ENCODE measurements at places on chromosomes 7 and 10.

GRCh38 chr7:15461576-15461975 lies 100.2 kb downstream of the AGMO start:
- DNase-seq, result peak; percentile 97

- DNase-seq, result no peak
Measured at GRCh38 chr10:100894033-100894432, 18.7 kb upstream of the SLF2 start.

DNA sequence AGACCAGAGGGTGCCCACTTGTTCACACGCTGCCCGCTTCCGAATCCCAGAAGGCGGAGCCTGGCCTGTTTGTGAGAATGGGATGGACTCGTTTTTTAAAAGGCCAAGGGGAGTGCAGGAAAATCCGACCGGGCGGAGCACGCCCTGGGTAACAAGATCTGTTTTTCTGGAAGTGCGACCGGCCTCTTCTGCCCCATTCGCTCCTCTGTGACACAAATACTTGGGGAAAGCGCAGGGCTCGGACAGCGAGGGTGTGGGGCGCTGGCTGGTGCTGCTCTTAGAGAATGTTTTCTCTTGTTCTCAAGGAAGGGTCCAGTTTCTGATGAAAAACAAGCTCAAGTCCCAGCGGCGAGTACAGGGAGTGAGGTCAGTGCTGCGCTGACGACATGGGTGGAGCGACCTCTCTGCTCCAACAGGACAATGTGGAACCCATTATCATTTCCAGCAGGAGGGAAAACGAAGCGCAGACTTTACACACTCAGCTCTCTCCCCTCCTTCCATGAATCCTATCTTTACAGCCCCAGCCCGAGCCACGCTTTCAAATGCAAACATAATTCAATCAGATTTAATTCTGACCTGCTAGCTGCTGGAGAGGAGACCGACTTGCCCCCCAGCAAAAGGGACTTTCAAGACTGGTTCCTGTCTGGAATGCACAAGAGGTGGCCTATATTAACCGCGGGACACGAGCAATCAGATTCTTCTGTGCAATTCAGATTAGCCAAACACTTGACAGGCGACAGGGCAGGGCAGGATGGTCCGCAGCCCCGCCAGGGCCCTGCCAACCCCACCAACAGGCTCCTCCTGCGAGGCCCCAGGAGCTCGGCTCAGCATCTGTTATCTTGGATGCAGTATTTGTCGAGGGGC lies 1.1 kb downstream of the RADIL start:
- peak; percentile 25 for DNase-seq

GRCh38 chr7:99244939-99245338 lies 27.7 kb upstream of the MYH16 start:
- no peak for DNase-seq

DNA sequence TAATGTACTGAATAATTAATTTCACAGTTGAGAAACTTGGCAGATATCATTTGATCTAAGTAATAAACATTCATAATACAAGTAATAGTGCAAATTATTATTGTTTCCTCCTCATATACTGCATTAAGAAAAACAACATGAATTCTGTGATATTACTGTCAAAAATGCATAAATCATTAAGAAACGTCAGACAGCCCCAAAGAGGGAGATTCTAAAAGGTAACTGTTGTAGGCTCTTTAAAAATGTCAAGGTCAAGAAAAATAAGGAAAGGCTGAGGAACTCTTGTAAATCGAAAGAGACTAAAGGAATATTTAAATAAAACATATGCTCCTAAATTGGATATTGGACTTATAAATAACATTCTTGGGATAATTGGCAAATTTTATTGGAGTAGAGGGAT lies 67.9 kb downstream of the CABCOCO1 start:
- DNase-seq, result no peak

- no peak for DNase-seq
Measured at GRCh38 chr7:141455723-141456122, 95.5 kb upstream of the AGK start.

GRCh38 chr7:134903073-134903790 lies 83.1 kb upstream of the AGBL3 start:
- no peak for DNase-seq

GRCh38 chr10:94545391-94546048 lies at the start of gene HELLS:
HELLS (plus strand) TSS chr10:94545788; CDS start chr10:94545922, 134 bp downstream.
- peak; percentile 78 for DNase-seq

- peak; percentile 63 for DNase-seq
Measured at GRCh38 chr7:30348083-30348560, 63.7 kb downstream of the ZNRF2 start.

- DNase-seq, result no peak
Measured at GRCh38 chr7:76328389-76328788, 25.9 kb downstream of the HSPB1 start.

GRCh38 chr10:121240556-121240955 lies 357.7 kb downstream of the FGFR2 start:
- no peak for DNase-seq

GRCh38 chr10:61456095-61456789 lies 3.1 kb upstream of the TMEM26 start:
- DNase-seq, result no peak

GRCh38 chr10:31622978-31623377 lies 304.0 kb downstream of the ZEB1 start:
- peak; percentile 96 for DNase-seq

GRCh38 chr7:8592167-8592566 lies 158.8 kb downstream of the NXPH1 start:
- DNase-seq, result no peak

GRCh38 chr7:36315309-36315944 lies 74.2 kb upstream of the ANLN start:
- no peak for DNase-seq

DNA sequence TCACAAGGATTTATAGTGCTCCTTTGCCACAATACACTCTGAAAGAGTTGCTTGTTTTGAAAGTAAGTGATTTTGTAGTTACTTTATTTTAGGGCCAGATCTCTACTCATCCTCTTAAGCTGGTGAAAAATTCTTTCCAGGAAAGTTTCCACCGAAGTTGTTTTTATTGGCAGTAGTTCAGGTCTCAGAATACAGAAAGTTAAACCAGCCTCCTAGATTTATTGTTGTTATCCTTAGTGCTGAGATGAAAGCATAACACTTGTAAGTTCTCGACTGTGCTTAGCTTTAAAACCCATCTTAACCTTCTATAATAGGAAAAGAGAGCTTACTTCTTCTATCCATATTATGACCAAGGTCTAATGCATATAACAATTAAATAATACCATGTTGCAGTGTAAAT lies 5.5 kb downstream of the AP3M1 start:
- DNase-seq, result peak; percentile 72

DNA sequence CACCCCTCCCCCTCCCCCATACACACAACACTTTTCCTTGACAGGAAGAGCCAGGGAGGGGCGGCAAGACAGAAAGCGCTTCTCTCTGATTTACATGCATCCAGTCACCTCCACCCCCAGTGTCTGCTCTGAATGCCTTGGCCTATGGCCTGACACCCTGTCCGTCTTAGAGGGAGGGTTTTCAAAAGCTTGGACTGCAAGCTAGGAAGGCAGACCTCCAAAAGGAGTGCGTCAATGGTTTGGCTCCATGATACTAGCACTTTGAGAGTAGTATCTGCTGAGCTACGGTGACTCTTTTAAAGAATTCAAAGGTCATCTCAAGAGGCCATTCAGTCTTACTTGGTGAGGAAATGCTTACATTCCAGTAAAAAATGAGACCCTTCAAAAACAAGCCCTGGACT lies 20.3 kb upstream of the PAX2 start:
- DNase-seq, result peak; percentile 6

DNA sequence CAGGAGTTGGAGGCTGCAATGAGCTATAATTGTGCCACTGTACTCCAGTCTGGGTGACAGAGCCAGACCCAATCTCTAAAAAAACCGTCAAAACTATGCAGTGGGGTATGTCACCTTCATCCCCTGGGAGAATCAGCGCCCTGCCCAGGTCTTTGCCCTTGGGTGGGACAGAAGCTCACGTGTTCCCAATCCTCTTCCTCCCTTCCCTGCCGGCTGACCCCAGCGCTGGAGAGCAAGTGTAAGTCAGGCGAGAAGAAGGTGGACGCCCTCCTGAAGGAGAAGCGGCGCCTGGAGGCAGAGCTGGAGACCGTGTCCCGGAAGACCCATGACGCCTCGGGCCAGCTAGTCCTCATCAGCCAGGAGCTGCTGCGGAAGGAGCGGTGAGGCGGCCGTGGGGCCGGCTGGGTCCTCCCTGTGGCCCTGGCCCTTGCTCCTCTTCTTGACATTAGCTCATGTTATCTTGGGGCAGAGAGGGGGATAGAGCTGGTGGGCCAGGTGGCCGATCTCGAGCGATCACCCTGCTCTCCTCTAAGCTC lies 64.8 kb upstream of the GTF2IRD1 start:
- no peak for DNase-seq

GRCh38 chr7:3588341-3588740 lies 287.3 kb downstream of the SDK1 start:
- no peak for DNase-seq

DNA sequence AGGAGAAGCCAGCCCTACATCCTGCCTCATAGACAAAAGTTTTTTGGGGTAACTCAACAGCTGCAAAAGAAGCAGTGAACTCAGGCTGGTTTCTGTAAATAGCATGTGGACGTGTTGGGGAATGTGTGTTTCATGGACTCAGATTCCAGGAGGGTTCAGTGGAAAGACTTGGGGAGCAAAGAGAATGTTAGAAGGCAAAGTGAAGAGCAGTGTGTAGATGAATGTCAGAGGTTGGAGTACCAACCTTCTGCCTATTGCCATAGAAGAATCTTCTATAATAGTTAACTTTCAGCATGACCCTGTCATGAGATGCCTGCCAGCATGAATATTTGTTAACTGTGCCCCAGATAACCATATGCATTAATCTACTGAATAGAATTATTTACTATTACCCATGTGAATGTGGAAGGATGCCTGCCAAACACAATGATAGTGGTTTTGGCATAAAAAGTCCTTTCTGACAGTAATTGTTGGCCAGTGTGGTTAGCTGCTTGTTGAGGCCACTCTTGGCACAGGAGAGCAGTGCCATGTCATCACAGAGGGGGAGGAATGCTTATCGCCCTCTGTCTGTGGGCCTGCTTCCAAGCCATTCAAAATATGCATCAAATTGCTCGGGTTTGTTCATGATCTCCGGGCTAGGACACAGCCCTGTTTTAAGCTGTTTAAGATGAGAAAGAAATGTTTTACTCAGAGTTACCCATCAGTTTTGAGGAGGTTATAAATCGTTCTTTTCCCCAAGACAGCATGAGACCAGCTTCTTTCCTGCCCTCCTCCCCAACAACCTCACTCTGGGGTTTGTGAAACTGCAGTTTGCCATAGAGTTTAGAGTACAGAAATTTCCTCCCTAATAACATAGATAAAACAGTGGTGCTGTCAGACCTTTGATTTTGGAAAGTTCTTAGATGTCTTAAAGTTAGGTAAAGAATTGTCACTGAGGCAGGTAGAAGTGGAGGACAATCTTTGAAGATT lies 165.3 kb downstream of the WNT2 start:
- peak; percentile 79 for DNase-seq

DNA sequence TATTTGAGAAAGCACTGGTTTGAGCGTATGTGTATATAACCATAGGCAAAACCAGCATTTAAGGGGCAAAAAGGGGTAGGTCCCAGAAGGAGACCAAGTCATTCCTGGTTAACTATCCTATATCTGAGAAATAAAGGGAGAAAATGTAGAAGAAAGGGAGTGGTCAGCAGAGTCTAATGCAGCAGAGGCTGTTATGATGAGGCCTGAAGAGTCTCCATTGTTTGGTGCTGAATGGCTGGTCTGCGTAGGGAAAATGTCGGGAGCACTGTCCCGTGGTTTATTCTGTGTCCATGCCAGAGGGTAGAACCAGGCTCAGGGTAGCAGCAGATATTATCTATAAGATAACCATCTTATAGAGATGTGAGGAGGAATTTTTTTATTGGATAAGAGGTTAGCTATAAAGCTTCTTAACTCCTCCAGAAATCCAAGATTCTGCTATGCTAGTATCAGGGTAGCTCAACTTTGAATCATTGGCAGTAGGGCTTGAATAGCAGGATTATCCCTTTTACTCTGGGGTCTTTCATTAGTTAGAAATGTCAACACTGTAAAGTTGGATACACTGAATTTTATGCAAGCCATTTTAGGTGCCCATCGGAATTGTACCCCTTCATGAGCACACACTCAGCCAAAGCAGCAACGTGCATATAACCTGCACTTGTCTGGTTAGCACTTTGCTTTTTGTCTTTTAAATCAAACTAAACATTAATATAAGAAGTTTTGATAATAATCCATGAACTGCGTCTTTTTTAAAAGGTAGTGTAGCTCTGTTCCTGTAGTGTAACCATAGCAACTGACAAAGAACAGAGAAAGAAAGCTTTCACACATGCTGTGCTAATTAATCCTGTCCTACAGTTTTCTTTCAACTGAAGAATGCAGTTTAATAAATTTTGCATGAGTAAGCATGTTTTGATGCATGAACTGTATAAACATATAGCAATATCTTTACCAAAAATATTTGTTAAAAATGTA lies 312.0 kb upstream of the FZD1 start:
- DNase-seq, result no peak

- DNase-seq, result no peak
Measured at GRCh38 chr10:129841590-129841989, 122.5 kb downstream of the EBF3 start.

DNA sequence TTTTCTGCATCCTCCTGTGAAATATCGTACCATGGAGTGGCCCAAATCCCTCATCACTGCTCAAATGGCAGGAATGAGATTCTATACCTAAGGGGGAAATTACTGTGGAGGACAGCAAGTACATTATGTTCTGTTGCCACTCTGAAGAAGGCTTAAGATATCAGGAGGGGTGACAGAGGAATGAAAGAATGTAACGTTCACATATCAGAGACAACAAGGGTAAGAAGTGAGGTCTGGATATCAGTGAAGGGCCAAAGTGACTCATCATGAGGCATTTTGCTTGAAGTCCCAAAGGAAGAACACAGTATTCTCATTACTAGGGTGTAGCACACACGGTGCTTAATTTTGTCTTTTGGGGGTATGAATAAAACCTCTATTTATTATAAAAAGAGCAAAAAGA lies 71.5 kb upstream of the SLC13A1 start:
- DNase-seq, result no peak

GRCh38 chr7:786472-787255 lies 45.6 kb upstream of the SUN1 start:
- peak; percentile 24 for DNase-seq

GRCh38 chr10:11140963-11141362 lies 123.3 kb downstream of the CELF2 start:
- no peak for DNase-seq

GRCh38 chr7:90838799-90839198 lies 242.7 kb downstream of the CDK14 start:
- no peak for DNase-seq

Measured in fibroblast of skin of left quadriceps (primary cell).